NAMALWA (cell line): ENCODE measurements at places on chromosomes 11 and 22.

GRCh38 chr11:61747192-61747966 is 5.1 kb upstream of the MYRF start:
- DNase-seq = peak; percentile 56

GRCh38 chr11:90855531-90855930 is 632.7 kb upstream of the CHORDC1 start:
- no peak for DNase-seq

DNA sequence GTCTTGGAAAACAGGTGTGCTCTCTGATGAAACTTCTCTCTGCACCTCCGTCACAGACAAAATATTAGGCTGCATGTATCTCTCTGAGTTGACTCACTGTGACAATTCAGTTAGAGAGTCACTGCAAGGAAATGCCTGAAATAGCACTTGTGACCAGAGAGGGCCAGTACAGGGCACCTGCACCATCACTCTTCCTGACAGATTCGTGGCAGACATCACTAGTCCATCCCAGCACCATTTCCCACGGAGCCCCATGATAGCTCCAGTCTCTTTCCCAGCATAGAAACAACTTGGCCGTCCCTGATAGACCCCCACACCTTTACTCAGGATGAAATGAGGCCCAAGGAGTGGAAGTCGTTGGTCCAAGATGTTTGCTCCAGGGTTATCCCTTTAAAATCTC is 73.3 kb upstream of the ISX start:
- DNase-seq = no peak

DNA sequence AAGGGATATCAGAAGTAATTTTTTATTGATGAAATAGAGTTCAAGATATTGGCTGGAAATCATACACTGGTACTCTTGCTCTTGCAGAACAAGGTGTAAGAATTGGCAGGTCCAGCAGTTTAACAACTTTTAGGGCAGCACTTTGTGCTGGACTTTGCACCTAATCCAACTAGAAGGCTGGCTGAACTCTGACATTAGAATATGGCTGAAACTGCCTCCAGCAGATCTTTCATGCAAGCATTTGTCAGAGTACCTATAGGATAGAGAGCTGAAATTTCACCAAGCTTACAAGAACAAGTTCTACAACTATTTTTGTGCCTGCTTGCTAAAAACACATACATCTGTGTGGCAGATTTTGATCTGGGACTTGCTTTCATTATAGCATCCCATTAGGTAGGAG is 17.2 kb downstream of the HPS5 start:
- DNase-seq = no peak

GRCh38 chr22:41690476-41690875 is 1.8 kb upstream of the SNU13 start:
- DNase-seq = no peak

DNA sequence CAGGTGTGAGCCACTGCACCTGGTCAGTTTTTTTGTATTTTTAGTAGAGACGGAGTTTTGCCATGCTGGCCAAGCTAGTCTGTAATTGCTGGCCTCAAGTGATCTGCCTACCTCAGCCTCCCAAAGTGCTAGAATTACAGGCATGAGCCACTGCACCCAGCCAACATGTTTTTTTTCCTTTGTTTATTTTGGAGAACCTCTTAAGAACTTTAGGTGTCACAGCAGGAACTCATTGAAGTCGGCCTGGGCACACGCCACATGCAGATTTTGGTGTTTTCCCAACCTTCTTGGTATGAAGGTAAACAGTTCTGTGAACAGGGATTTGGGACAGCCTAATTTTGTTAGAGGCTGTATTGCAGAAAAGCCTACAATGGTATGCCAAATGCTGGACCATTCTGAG is 9.4 kb downstream of the DIXDC1 start:
- DNase-seq = no peak

GRCh38 chr11:70064726-70065317 is 13.3 kb upstream of the ANO1 start:
- no peak for DNase-seq

DNA sequence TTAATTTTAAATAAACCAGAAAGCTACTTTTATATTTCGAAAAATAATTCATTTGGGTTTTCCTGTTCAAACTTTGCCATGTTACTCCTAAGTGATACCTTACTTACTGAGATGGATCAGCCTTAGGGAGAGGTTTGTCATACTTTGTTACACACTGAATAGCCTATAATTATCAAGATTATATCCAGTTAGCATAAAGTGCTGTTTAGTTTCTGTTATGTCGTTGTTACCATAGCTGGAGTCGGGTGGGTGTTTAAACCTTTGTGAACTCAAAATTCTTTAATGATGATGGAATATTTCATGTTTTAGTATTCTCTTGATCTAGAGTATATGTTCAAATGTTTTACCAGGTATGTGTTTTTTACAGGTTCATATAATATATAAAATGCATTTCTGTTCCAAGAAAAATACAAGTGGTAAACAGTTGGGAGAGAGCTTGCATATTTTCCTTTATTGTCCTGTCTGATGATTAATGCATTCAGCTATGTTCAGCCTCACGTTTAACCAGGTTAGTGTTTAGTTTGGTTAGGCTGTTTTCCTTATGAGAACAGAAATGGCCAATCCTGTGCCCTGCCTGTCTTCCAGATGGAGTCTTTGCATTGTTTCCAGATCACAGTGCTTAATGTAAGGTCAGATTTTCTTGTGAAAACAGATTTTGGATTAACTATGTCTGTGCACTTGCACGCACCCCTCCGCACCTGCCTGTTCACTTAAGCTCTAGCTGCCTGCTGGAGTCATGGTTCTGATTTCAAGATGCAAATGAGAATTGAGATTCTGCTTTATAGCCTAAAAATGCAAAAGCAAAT is 105.6 kb downstream of the ATXN10 start:
- peak; percentile 80 for DNase-seq

- no peak for DNase-seq
Measured at GRCh38 chr22:44309137-44309536, 3.6 kb downstream of the SHISAL1 start.

DNA sequence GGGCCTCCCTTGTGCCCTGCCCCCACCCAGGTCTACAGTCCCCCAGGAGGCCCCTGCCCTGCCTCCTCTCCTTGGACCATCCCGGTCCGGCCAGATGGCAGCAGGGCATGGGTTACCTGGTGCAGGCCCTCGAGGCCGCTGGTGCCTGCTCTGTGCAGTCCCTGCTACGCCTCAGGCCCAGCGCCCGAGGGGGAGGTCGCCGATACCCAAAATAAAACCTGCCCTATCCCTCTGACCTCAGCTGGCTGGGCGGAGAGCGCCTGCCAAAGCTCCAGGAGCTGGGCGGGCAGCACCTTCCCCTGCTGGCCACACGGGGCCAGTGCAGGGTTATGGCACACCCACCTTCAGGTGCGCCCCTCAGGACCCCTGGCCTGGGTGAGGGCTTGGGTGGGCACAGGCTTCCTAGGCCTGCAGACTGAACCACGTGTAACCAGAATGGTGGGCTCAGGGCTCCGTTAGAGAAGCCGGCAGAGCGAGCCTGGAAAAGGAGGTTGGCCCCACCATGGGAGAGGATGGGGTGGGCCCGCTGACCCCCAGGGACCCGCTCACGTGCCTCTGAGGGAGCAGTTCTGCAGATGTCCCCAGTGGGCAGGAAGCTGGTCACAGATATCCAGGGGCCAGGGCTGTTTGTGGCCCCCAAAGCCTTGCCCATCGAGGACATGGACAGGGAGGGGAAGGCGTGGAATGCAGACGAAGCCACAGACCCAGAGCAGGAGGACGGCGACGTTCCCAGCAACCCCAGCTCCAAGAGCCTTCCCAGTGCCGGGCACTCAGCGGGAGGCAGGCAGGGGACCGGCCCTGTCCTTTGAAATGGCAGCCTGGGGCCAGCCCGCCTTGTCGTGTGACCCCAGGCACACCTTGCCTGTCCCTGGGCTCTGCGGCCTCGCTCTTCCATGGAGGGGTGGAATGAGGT is 1.7 kb upstream of the TNNT3 start:
- DNase-seq = no peak

DNA sequence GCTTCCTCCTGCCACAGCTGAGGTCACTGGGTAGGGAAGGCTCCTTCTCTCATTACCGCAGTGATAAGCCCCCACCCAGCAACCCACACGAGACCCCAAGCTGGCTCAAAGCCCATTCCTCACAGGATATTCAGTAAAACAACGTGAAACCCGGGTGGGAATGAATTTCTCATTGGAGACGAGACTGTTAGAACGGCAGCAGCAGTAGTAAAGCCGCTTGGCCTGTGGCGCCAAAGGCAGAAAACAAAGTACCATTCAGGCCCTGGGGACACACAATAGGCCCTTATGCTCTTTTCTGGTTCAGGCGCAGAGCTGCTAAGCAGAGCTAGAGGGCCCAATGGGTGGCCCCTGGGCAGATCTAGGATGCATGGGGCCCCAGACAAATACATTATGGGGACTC is 45.3 kb downstream of the PC start:
- no peak for DNase-seq

GRCh38 chr22:36433318-36434231 is 45.8 kb upstream of the MYH9 start:
- DNase-seq = no peak

GRCh38 chr11:130707217-130707616 is 209.1 kb downstream of the SNX19 start:
- no peak for DNase-seq
